ENCODE measurements at places on chromosomes 2 and 18.

GRCh38 chr18:78980279-78980771, 707 bp downstream of the SALL3 start:
- no peak for DNase-seq

DNA sequence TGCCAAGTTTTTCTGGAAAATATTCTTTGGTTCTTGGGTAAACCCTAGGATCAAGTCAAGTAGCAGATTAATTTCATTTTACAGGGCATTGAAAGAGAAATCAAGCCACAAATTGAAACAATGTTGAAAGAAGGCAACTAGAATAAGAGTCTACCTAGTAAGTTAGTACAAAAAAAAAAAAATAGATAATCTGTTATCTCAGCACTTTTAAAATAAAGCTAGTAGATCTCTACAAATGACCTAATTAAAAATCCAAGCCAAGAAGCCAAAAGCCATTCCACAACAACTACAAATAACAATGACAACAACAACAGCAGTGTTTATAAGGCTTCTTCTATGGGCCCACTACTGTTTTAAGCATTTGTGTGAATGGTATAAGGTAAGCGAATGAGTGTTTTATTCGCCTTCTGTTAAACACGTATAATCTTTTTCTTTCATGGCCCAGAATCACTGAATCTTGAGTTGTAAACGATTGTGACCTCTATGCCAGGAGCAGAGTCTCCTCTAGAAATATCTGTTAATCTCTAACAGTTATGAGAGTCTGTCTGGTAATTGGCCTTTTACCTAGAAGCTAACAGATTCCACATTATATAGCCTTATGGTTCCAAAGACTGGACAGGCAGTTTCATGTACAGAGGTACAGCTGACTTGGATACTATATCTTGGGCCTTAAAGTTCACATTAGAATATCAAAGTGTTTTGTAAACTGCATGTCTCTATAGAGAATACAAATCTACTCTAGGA, 28.6 kb upstream of the CUL3 start:
- no peak for DNase-seq

DNA sequence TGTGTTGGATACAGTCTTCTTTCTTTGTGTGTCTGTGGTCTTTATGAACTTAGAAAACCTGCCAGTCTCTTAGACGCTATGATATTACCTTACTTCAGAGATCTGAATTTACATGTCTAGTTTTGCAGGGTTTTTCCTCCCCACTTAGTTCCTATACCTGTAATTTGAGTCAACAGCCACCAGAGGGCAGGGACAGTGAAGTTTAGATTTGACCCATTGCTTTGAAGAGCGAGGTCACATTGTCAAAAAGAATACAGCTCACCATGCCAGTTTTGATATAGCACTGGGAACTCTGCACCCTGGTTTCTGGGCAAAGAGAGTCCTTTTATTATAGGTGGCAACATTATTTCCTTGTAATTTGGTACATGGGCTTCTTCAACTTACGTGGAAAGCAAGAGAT, 102.3 kb downstream of the MAPK4 start:
- no peak for DNase-seq

DNA sequence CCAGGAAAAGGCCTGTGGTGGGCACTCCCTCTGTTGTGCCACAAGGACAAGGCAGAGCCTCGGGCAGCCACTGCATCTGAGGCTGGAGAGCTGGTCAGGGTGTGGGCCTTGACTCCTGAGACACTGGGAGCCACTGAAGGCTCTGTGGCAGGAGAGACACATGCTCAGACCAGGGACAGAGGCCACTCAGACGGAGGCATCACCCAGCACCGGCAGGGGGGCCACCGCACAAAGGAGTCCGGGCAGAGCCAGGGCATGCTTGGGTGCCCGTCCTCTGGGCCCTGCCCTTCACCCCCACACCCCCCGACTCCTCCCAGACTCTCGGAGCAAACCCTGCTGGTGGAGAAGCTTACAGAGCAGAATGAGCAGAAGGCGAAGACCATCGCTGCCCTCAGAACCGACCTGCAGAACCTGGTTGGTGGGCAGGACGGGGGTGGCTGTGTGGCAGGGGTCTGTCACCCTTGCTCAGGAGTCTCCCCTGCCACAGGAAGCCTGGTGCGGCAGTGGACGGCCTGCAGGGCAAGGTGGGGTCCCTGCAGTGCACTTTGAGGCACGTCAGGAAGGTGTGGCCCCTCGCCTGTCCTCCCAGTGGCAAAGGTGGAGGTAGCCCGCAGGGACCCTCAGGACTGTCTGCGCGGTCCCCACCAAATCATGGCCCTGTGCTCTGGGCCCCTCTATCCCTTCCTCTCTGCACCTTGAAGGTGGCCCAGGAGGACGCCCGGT, 26.0 kb downstream of the CROCC2 start:
- DNase-seq, result no peak

- DNase-seq, result no peak
These were observed 114.3 kb downstream of the LDLRAD4 start for GRCh38 chr18:13332874-13333273.
